Stimulated activated CD8-positive, alpha-beta memory T cell treated with anti-CD3 and anti-CD28 coated beads, Interleukin-7, amount 100 ng/mL, for 1 hour (primary cell): ENCODE measurements at places on chromosomes 3 and 15.

DNA sequence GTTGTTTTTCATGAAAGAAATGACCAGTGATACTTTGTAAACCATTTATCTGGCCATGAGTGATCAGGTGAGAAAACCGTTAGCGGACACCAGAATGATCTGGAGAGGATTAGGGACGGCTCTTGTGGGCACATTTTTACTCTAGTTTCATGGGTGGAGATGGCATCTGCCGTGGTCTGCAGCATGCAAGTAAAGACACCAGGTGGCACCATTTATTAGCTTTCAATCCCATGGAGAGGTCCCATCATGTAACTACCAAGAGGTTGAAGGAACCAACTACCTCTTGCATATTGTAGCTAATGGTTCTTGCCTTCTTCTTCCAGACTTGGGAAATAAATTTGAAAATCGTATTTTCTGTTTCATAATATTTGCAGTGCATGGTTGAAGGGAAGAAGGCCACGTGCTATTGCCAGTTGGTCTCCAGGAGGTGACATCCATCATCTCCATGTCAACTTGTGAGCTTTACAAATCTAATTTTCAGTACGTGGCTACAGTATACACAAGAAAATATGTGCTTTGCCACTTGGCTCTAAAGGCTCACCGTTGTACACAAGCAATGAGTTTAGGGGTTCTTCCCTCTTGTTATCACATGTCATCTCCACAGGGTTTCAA lies 1.5 kb upstream of the MAPKBP1 start:
- peak; percentile 25 for DNase-seq

GRCh38 chr15:41669701-41670100 lies 9.5 kb downstream of the MGA start:
- DNase-seq: no peak

- no peak for DNase-seq
Observed at GRCh38 chr15:73130830-73131229, 78.6 kb downstream of the NEO1 start.

- no peak for DNase-seq
Observed at GRCh38 chr3:182921665-182922355, 58.5 kb downstream of the DCUN1D1 start.

DNA sequence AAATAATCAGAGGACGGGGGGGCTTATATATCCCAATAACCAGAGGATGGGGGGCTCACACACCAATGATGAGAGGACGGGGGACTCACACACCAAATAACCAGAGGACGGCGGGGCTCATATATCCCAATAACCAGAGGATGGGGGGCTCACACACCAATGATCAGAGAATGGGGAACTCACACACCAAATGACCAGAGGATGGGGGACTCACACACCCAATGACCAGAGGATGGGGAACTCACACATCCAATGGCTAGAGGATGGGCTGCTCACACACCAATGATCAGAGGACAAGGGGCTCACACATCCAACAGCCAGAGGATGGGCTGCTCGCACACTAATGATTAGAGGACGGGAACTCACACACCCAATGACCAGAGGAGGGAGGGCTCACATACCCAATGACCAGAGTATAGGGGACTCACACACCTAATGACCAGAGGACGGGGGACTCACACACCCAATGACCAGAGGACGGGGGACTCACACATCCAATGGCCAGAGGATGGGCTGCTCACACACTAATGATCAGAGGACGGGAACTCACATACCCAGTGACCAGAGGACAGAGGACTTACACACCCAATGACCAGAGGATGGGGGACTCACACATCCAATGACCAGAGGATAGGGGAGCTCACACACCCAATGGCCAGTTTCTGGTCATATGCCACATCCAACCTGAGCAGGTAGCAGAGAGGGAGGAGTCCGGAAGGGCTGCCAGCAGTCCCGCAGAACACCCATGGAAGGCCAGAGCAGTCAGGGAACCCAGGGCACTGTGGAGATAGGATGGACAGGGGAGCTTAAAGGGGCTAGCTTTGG lies 10.6 kb downstream of the RAB6B start:
- no peak for DNase-seq

DNA sequence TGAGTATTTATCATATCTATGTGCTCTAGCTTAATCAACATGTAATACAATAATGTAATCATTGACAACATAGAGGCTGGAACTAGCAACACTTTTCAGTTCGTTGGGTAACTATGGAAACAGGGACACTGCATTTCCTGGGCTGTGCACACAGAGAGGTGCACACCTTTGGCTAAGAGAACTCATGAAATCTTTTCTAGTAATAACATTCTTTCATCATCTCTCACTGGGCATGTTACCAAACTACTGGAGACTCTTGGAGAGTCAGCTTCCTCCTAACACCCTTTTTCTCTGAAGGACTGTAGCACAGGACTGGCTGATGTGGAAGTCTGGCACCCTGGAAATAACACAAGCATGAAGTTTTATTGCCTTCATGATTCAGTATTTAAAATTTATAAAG lies 135.6 kb downstream of the KCNMB2 start:
- no peak for DNase-seq

GRCh38 chr3:59997583-59997982 lies 947.8 kb upstream of the CFAP20DC start:
- DNase-seq: no peak

DNA sequence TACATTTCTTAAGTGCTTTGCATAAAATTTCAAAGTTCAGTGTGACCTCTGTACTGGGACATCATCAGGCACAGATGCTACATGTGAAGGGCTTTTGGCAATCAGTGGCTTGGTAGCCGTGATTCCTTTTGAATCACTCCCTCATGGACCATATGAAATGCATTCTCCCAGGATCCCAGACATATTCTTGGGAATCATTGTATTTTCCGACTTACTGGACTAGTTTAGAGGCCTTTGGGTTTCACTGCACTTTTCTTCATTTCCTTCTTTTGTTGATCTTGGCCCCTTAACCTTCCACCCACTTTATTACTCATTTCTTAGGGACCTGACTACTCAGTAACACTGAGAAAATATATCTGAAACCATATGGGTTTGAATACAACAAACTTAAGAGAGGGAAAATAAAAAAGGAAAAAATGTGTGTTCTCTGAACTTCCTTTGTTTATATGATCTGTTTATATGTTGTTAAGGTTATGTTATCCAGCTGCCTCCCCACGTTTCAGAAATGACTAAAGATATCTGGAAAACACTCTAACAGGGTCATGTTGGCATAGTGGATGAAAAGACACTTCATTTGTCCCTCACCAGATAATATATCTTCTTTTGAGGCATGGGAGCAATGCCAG lies 35.1 kb downstream of the HMG20A start:
- no peak for DNase-seq

- no peak for DNase-seq
Observed at GRCh38 chr15:64507293-64507802, 47.0 kb downstream of the ZNF609 start.

- peak; percentile 61 for DNase-seq
Observed at GRCh38 chr3:13011573-13012220, 61.5 kb downstream of the IQSEC1 start.

DNA sequence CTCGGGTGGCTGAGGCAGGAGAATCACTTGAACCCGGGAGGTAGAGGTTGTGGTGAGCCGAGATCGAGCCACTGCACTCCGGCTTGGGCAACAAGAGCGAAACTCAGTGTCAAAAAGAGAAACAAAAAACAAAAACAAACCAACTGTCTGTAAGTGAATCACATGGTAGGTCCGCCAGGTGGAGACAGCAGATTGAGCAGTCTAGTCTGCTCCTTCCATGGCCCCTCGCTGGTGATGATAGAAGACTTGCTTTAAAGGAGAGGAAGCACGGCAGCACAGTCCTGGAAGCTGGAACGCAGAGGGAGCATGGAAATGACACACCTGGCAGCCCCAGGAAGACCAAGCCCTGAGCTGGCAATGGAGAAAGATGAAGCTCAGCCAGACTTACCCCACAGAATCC lies 31.4 kb upstream of the MGLL start:
- no peak for DNase-seq

DNA sequence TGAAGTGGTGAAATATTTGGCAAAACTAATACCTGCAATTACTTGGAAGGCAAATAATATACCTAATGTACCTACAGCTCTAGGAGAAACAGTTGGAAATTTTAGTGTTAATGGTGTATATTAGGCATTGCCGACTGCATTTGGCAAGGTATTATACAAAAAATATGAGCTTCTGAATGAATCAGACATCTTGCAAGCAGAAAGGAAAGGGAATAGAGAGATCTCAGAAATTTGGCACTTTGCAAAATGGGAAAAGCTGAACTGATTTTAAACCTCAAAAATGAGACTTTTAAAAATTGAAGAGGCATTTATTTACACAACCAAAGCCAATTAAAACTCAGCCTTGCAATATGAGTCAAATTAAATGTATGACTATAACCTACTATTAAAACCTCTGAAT lies 40.2 kb upstream of the C15orf61 start:
- no peak for DNase-seq

- DNase-seq: no peak
Observed at GRCh38 chr15:31802761-31803160, 227.6 kb upstream of the CHRNA7 start.

DNA sequence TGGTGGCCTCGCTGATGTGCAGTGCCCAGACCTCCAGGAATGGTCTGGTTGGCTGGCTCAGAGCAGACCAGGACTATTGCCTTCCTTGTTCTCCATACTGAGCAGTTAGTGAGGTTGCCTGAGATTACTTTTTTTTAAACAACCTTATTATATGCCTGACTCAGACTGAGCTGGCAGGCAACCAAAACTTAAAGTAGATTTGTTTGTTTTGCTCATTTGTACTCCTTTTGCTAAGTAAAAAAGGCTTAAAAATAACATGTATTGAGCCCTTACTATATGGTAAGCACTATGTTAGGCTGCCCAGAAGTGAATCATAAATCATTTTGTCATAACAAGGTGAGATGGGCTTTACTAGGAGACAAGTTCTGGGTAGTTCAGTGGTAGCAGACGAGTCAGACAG lies 92.4 kb downstream of the GHSR start:
- DNase-seq: no peak

- DNase-seq: no peak
Observed at GRCh38 chr3:198070871-198071270, 110.9 kb downstream of the LMLN start.

- DNase-seq: no peak
Observed at GRCh38 chr3:168072323-168072650, 23.4 kb downstream of the GOLIM4 start.

DNA sequence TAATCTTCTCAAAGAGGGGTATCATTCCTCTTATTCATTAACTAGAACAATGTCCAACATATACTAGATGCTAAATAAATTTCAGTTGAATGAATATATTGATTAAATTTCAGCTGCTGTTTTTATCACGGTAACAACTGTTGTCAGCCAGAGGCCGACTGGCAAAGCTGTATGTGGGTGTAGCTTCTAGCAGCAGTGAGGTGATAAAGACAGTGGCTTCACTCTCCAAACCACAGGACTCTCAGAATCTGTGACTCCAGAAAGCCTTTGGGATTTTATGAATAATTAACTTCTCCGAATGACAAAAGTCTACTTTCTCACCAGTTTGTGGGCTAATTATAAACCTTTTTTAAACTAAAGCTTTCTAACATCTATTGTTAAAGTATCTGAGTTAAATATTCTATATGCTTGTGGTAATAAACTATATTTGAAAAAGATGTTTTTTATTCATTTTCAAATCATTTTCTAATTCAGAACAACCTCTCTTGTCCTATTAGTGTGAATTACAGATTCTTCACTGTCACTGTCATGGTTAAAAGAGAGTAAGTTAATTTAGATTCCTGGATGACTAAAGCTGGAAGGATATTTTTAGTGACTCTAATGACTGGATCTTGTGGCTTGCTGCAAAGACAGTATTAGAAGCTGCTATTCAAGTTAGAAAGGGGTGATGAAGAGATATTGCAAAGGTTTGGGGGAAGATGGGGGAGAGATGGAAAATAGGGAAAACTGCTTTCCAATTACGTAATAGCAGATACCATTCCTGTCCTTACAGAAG lies 796.4 kb upstream of the ARPP21 start:
- no peak for DNase-seq

DNA sequence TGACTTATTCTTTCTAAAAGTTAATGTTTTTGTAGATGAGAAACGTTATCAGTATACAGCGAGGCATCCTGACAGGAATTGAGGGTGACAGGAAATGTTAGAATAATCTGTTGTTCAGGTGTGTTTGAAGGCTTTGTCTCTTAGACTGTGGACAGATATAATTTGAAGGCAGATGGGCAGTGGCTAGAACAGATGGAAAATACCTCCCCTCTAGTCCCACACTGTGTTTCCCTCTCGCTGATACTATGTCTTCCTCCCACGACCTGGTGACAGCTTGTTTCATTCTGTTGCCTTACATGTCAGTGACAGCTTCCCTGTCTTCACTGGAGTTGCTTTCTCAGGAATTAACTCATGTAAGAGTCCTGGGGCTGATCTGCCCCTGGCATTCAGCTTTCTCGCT lies 125.3 kb downstream of the MYRIP start:
- DNase-seq: no peak

DNA sequence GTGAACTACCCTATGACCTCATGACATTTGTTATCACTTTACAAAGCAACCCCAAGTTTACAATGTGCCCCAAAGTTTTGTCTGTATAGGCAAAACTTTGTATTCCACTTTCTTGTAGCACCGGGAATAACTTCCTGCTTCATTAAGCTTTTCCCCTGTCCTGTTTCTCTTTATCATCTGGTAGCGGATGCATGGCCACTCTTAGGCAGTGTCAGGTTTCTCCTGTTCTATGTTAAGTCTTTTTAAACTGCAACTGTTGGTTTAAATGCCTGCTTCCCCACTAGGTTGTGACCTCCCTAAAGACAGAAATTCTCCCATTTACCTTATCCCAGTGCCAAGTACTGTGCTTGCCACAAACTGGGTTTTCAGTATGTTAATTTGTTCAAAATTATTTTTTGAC lies 433.6 kb upstream of the DPH6 start:
- no peak for DNase-seq

DNA sequence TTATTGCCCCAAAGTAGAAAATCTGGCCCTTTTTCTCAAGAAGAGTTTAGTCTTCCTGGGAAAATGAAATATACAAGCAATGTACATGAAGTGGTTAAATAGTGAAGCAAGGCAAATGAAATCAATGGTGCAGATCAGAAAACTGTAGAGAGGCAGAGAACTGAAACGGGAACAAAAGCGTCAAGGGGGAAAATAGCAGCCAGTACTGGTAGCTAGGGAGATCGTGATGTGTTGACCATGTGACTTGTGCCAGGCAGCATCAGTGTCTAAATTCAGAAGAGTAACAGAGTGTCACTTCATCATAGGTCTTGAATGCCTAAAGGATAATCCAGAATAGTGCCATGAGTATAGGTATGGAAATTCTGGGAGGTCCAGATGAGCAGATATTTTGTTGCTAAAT lies 163.1 kb downstream of the CHL1 start:
- no peak for DNase-seq
